GM18507 (cell line): ENCODE measurements at places on chromosomes 12 and 14.

DNA sequence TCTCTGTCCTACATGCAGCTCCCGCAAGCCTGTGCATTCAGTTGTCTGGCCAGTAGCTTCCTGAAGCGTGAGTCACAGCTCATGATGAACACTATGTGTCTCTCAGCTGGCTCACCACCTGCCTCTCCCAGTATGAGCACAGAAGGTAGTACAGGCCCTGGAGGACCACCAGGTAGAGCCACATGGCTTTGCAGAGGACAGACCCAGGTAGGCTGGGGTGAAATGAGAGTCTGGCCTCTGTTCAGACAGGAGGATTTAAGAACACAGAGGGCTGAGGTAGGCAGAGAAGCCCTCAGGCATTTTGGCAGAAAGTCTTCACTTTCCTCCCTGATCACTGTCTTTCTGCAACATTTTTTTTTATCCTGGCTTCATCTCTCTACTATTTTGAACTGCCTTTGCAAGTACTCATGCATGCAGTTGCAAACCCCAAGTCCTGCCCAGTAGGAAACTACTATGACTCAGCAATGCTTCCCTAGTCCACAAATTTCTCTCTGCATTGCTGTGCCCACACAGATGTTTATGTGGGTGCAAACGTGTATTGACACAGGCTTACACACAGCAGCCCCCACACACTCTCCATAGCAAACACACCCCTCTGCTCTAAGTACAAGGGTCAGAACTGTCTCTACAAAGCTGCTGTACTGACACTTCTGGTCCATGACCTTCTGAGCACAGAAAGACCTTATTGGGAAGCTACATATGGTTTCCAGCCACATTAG, 7.2 kb upstream of the SDR9C7 start:
- no peak for DNase-seq

GRCh38 chr12:6958609-6959057, 7.5 kb downstream of the PTPN6 start:
- no peak for DNase-seq

DNA sequence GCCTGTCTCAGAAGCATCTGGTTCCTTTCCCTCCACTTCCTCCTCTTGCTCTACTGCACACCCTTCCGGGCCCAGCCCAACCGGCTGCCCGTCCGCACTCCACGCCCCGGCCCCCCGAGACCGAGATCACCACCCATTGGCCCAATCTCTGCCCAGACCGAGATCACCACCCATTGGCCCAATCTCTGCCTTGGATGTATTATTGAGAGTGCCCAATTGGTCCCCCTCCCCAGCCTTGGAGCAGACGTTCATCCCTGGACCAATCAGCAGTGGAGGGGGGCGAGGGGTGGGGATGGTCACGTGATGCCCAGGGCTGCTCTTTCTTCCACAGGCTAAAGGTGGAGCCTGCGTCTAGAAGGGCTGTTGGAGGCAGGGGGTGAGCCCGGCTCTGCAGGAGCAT, 75.6 kb upstream of the TMEM132C start:
- DNase-seq, result no peak

DNA sequence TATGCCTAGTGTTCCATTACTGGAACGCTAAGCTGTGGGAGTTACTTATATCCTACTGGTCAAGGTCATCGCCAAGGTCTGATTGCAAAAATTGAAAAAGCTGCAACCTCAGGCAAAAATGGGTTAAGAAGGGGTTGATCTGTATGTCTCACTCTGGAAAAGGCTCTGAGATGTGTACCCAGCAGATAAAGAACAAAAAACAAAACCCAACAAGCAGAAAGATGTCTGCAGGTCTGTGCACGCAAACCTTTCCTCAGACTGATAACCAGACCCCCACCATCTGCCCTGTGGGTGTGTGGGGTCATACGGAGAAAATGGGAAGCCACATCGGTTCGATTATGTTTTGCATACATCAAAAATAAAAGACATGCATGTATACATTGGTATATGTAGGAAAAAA, 56.4 kb downstream of the TESC start:
- DNase-seq, result no peak

DNA sequence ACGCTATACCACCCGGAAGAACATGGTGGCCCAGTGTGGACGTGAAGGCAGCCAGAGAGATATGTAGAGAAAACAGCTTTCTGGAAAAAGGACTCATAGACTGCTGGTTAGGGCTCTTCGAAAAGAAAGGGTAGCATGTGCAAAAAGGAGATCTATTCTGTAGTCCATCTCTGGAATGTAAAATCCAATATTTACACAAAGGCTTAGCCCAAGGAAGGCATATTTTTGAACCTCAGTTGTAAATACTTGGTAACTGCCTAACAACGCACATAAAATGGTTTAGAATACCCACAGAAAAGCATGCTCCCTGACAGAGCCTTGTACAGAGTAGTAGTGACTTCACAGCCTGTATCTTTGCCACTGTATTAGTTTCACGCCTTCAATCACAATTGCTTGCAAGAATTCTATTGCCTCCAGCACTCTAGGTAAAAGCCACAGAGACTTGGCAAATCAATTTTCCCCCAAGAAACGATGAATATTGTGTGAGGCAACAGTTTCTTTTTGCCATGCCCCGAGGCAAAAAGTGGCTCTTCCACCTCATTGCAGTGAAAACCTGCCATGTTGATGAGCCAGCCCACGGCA, 59.2 kb downstream of the TRIM9 start:
- DNase-seq, result no peak

- no peak for DNase-seq
Measured at GRCh38 chr12:74641694-74642093, 104.1 kb downstream of the ATXN7L3B start.

DNA sequence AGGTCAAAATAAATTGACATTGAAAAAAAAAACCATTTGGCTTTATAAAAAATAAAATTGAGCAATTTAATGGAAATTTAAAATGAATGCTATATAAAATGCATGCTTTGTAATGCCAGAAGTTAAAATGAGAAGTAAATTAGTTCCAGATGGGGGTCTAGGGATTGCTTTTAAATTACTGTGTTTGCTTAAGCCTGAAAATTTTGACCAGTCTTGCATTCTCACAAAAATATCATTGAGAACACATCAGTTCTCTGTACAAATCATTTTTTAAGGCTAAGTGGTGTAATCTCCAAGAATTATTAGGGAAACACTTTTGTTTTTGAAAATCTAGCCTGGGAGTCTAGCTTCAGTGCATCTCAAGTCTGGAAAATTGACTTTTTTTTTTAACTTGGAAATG, 90.7 kb downstream of the RERG start:
- DNase-seq, result no peak

DNA sequence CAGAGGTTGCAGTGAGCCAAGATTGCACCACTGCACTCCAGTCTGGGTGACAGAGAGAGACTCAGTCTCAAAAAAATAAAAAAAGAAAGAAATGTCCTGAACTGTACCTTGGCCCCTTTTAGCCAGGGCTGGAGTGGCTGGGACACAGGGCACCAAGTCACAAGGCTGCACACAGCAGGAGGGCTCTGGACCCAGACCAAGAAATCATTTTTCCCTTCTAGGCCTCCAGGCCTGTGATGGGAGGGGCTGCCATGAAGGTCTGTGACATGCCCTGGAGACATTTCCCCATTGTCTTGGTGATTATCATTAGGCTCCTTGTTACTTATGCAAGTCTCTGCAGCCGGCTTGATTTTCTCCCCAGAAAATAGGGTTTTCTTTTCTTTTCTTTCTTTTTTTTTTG, 5.1 kb upstream of the ACOT6 start:
- DNase-seq, result no peak

- DNase-seq, result no peak
Measured at GRCh38 chr14:52073251-52073650, 4.4 kb upstream of the NID2 start.

DNA sequence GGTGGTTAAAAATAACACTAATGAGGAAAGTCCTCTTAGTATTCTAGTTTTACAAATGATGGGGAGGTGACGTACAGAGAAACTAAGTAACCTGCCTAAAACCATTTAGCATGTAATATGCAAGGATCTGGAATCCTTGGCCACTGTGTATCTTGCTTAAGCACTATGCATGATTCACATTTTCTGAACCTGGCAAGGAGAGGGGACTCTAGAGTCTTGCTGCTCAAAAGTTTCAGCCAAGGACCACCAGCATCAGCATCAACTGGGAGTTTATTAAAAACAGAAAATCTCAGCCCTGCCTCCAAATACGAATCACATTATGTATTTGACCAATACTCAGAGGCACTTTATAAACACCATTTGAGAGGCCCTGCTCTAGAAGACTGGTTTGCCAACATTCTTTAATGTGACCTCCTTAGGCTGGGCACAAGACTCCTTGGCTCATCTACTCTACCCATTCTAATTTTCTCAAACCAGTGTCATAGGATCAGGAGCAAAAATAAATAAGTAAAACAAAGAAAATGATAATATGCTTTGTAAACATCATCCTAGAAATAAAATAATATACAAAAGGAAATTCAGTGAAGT, 52.9 kb downstream of the ABCC9 start:
- DNase-seq, result no peak

GRCh38 chr14:40911141-40911540, 695.5 kb upstream of the LRFN5 start:
- DNase-seq, result no peak
